ENCODE measurements at places on chromosomes 11 and 22.
A peak's percentile ranks its signal among the peaks of the same experiment; 100 is the strongest.

DNA sequence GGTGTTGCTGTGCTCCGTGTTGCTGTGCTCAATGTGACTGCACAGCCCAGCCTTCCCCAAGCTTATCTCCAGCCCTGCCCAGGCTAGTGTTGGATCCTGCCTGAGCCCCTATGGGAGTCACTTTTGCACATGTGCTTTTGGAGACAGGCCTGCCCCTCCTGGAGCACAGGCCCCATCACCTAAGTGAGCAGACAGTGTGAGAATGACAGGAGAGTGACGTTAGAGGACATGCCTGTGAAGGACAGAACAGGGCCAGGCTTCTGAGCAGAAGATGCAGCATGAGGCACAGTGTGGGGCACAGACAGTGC lies 36.6 kb upstream of the SUSD2 start:
- no peak for DNase-seq

DNA sequence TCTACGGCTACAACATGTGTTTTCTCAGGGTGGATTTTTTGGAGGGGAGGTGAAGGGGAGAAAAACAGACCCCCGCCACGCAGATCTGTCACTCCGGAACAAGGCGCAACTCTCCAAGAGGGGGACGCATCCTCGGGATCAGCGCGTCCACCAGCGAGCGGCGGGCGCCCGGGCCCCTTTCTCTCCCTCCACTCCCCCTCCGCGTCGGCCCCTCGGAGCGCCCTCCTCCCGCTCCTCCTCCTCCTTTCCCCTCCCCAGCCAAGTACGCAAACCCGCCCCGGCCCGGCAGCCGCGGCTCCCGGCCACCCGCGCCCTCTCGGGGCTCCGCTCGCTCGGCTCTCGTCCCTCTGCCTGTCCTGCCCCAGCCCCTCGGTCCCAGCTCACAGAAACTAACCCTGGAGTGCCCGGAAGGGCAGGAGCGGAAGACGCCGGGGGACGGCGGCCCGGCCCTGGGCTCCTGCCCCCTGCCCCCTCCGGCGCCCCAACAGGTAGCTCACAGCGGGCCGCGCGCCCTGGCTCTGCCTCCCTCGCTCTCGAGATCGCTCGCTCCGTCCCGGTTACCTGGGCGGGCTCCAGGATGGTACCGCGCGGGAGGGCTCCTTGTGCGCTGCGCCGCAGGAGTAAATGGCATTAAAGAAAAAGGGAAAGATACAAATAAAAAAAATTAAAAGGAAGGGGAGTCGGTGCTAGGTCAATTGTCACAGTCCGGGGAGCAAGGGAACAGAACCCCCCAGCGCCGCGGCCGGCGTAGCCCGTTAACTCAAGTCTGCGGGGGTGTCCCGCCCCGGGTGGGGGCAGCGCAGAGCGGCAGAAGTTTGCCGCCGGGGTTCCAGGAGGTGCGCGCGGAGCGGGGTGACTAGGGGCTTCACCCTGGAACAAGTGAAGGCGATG lies 131.4 kb upstream of the C11orf58 start:
- DNase-seq, result peak; percentile 45

- DNase-seq, result peak; percentile 81
Measured at GRCh38 chr11:33633251-33634003, 67.2 kb downstream of the C11orf91 start.

DNA sequence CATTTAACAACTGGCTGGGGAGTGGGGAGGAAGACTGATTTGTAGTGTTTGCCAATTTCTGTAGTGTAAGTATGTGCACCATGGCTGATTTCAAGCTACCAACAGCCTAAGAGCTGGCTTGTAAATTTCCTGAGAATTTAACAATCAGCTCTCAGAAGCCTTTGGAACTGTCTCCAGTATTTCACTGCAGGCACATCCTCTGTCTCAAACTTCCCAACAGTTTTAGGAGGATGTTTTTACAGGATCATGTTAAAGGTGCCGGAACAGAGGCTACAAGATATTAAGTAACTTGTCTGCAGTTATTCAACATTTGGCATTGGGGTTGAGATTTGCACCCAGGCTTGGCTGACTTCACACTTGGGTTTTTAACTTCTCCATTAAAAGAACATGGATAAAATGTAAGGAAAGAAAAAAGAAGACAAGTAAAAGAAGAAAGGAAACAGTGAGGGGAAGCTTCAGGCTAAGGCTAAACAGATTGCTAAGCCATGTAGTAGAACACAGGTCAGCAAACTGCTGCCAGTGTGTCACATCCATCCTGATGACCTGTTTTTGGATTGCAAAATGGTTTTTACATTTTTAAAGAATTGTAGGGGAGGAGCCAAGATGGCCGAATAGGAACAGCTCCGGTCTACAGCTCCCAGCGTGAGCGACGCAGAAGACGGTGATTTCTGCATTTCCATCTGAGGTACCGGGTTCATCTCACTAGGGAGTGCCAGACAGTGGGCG lies 204.8 kb upstream of the SESN3 start:
- DNase-seq, result no peak

GRCh38 chr22:31520051-31520450 lies 23.7 kb downstream of the SFI1 start:
- DNase-seq, result no peak

GRCh38 chr11:65084598-65085375 lies 765 bp downstream of the ZFPL1 start:
- DNase-seq, result no peak

GRCh38 chr22:26045051-26045450 lies 124.2 kb upstream of the SEZ6L start:
- no peak for DNase-seq

- no peak for DNase-seq
Measured at GRCh38 chr11:112925516-112926310, 35.5 kb upstream of the NCAM1 start.

- DNase-seq, result no peak
Measured at GRCh38 chr11:126311401-126312291, 7.8 kb downstream of the DCPS start.

DNA sequence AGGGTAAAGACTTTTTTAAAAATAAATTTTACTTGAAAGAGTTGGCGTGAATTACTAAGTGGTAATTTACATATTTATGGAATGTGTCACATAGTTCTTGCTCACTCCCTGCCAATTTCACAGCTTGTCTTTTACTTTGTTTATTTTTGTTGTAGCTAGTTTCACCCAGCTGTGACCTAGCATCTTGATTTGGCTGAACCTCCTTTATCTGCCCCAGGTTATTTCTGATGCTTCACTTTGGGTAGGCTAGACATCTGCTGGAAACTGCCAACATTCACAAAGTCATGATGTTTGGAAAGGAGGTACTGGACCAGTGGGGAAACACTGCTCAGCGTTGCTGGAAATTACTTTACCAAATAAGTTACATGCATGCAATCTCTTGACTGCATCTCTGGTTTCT lies 1676.0 kb upstream of the RAG2 start:
- peak; percentile 0 for DNase-seq

- DNase-seq, result no peak
Measured at GRCh38 chr11:95074792-95075563, 8.3 kb downstream of the SRSF8 start.

- no peak for DNase-seq
Measured at GRCh38 chr11:81484196-81484595, 1249.5 kb downstream of the FAM181B start.

DNA sequence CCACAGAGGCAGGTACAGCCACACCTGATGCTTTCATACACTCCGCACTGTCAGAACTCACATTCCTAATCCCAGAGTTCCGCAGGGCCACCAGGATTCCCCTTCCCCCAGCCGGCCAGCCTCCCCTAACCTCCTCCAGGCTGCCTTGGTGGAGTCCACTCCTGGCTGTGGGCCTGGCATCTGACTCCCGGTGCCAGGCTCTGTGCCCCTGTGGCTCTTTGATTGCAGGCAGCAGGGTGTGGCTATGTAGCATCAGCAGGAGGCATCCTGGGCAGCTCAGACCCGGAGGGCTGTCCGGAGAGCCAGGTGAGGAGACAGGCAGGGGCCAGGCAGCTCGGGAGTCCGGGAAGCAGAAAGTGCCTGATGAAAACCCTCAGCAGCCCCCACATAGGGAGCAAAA lies 1432.9 kb downstream of the BRD1 start:
- no peak for DNase-seq

DNA sequence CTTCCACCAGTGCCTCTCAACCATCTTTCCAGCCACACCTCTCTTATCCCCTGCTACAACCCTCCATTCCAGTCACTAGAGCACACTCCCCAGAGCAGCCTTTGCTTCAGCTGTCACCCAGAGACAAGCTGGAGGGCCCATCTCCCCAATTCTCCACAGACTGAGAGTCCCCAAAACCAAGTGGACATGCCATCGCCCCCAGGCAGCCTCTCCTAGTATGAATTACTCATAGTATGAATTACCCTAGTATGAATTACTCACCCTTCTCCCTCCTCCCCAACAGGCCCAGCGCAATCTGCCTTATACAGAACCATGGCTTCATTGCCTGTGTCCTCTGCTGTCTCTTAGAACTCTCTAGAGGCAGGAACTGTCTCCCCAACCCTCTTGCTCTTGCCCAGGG lies 24.8 kb downstream of the MYH9 start:
- DNase-seq, result peak; percentile 73

- no peak for DNase-seq
Measured at GRCh38 chr22:47053013-47053725, 290.7 kb downstream of the TBC1D22A start.

- DNase-seq, result no peak
Measured at GRCh38 chr11:65834202-65834601, 439 bp downstream of the SNX32 start.

DNA sequence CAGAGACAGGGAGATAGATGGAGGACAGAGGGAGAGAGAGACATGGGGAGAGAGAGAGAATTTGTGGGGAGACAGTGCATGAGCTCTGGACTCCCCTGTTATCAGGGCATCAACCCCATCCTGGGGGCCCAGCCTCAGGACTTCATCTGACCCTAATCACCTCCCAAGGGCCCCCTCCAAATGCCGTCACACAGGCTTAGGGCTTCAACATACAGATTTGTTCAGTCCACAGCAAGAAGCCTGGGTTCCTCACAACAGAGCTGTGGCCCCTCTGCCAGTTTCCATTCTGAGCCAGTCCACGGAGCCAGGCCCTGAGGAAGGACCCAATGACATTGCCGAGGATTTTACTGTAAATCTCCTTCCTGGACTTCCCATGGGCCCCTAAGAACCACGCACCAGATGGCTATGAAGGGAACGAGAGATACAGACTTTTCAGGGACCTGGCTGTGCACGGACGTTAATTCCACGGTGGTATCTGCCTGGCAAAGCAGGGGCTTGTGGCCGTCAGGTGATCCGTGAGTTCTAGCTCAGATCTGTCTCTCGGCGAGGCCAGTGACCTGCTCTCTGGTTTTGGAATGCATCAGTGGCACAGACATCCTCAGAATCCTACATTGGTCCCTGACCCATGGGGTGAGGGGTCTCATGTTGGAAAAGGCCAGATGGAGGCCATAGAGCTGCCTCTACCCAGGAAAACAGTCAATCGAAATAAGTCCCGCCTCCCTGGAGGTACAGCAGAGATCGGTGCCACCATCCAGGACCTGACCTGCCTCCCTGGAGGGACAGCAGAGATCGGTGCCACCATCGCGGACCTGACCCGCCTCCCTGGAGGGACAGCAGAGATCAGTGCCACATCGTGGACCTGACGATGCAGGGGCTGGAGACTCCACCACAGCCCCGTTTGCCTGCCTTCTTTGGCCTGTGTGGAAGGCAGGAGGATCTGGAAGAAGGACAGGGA lies 8.7 kb upstream of the B4GALNT4 start:
- no peak for DNase-seq

DNA sequence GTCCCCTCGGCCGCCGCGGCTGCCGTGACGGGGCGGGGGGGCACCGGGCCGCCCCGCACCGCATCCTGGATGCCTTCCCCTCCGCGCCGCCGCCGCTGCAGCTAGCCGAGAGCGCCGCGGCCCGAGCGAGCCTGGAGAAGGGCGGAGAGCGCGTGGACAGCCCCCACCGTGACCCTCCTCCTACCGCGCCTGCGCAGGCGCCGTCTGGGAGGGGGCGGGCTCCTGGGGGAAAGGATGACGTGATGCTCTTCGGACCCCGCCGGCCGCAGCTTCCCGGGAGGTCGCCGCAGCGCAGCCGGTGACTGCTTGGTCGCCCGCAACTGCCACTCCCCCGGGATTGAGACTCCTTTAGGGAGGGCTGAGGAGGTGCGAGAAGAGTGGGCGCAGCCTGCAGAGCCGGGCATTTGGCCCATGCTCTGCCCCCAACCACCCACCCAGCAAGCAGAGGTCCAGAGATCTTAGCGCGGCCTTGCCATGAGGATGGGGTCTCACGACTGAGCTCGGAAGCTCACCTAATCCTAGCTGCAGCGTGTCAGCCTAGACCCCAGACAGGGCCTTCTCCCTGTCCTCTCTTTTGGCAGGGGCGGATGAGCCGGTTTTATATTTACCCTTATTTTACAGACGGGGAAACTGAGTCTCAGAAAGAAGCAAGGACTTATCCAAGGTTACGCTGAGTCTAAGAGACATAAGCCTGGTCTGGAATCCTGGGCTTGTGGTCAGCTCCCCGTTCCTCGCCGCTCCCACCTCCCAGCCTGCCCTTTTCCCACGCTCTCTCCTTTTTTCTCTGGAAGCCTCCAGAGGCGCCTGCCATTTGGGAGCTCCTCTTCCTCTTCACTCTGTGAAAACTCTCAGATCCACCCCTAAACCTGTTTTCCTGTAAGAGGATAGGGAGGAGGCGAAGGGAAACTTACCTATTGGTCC lies at the start of gene DENND5A:
Gene DENND5A, minus strand, starts transcription at position 140 of the 921 bp plus-strand sequence. CDS start 281 bp downstream, outside the sequence.
- DNase-seq, result peak; percentile 92

- peak; percentile 97 for DNase-seq
Measured at GRCh38 chr22:26585104-26585790, 4.7 kb downstream of the TPST2 start.

GRCh38 chr11:1569251-1569780 lies 2.8 kb downstream of the DUSP8 start:
- DNase-seq, result no peak

DNA sequence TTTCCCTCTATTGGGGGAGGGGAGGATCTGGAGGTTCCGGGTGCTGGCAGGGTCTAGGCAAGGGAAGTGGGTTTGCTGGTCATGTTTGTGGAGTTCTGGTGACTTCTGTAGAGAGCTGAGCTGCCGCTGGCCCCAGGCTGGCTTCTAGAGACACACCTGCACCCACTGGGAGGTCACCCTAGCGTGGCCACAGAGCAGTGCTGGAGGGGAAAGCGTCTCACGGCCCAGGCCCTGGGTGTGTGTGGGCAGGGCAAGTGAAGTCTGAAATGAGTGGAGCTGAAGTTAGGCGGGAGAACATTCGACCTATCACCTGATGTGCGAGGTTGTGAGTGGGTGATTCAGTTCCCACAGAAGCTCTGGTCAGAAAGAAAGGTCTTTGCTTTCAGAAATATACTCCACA lies 27.9 kb downstream of the SMIM38 start:
- no peak for DNase-seq

DNA sequence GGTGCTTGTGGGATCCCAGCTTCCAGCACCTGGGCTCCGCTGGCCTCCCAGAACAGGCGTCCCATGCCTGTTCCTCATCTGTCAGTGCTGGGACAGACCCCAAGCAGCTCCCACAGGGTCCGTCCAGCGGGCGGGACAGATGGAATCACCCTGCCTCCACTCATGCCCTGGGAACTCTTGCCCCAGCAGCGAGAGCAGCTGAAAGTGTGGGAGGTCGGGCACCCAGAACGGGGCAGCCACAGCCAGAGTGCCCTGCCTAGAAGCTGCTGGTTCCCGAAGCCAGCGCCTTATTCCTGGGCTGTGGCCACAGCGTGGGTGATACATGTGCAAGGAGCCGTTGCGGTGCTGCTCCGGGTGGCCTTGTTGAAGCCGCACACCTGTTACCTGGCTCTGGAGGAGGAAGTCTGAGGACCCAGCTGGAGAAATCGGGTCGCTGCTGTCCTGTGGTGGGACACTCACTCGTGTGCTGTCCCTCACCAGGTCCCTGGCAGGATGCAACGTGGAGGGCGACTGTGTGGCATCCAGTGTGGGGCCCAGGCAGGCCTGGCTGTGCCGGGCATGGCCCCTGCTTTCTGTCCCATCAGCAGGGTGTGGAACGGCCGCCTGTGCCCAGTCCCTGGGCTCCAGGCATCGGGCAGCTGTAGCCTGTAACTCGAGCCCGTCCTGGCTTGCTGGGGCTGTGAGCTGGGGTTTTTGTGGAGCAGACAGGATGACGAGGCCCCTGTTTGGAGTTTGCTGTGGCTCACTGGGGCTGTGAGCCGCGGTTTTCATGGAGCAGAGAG lies 16.2 kb downstream of the GRAMD4 start:
- no peak for DNase-seq

Data from EH (cell line).